ENCODE measurements at places on chromosomes 7 and 10. TPM values are rescaled to one million over a fixed set of nuclear protein-coding genes. Genes with fewer than 3 reads are reported as not detected.

- no peak for DNase-seq
These were observed 81.8 kb upstream of the CAV2 start for GRCh38 chr7:116417593-116418345.

DNA sequence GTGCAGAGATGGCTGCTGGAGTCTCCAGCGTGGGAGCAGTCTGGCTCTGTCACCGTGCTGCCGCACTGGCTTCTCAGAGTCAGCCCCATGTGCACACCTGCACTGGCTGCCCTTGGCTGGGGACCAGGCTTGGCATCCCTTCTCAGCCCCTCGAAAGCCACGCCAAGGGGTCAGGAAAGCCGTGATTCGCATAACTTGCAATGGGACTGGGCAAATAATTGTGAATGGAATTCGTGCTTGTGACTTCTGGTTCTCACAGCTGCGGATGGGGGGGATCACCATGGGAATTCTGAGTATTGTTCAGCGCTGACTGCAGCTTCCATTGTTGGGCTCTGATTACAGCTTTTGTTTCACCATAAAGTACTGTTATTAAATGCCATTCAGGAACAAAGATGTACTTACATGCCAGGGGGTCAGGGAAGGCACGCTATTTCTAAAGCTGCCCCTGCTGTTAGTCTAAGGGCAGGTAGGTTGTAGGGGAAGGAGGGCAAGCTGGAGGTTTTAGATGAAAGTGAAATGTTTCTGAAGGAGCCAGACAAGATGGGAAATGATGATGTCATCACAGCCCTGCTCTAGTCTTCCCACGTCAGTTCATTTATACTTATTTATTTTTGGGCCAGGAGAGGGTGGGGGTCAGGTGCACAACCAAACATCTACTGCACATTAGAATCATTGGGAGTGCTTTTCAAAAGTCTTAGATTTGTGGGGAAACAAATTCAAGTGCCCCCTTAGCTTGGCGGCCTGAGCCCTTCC lies 5.8 kb upstream of the PLEKHA1 start:
- no peak for DNase-seq

DNA sequence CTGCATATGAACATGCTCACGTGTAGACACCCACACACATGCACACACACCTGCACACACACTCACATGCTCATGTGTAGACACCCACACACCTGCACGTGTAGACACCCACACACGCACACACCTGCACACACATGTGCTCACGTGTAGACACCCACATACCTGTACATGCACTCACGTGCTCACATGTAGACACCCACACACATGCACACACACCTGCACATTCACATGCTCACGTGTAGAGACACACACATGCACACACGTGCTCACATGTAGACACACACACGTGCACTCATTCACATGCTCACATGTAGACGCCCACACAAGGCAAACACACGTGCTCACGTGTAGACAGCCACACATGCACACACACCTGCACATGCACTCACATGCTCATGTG lies 275.8 kb downstream of the PTPRN2 start:
- DNase-seq: no peak

DNA sequence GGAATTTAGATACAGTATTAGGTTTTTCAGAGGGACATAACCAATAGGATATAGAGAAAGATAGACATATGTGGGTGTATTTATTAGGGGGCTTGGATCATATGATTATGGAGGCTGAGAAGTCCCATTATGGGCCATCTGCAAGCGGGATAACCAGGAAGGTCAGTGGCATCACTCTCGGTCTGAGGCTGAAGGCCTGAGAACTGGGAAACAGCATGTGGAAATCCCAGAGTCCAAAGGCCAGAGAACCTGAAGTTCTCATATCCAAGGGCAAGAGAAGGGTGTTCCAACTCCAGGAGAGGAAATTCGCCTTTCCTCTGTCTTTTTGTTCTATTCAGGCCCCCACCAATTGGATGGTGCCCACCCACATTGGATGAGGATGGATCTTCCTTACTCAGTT lies 180.7 kb downstream of the POU6F2 start:
- no peak for DNase-seq

DNA sequence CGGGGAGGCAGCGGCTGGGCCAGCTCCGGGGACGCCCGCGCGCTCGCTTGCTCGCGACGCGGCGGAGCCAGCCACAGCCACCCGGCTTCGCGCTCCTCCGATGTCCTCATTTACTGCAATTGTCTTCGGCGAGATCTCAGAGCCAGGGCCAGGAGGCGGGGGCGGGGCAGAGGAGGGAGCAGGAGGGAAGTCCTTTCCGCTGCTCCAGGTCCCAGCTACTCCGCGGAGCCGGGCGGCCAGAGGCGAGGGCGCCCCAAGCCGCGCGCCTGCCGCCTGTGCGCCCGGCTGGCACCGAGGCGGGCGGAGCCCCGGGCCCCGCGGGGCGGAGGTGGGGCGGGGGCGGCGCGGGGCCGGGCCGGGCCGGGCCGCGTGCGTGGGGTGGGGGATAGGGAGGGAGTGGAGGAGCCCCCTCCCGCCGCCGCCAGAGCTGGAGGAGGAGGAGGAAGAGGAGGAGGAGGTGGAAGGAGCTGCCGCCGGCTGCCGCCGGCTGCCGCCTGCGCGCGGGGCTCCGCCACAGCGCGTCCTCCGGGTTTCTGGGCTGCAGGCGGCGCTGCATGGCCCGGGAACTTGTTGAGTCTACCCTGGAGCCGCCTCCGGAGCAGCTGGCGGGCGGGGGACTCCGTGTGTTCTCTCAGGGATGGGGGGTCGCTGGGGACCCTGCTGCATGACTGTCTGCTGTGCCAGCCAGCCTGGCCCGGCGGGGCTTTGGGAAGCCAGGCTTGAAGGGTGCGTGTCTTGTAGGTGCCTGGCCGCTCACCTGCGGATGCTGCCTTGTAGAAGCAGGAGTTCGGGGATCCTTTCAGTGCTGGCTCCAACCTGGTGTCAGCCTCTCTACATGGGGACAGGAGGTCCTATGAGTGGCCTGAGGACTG lies at the start of gene INSYN2A:
TSS of gene INSYN2A (minus strand) at position 310 of the 872 bp plus-strand sequence. CDS start 20,196 bp downstream, outside the sequence.
- DNase-seq: no peak

The RBP3 gene
- not detected for total RNA-seq

The ST7 gene
- 7.3 TPM for total RNA-seq

DNA sequence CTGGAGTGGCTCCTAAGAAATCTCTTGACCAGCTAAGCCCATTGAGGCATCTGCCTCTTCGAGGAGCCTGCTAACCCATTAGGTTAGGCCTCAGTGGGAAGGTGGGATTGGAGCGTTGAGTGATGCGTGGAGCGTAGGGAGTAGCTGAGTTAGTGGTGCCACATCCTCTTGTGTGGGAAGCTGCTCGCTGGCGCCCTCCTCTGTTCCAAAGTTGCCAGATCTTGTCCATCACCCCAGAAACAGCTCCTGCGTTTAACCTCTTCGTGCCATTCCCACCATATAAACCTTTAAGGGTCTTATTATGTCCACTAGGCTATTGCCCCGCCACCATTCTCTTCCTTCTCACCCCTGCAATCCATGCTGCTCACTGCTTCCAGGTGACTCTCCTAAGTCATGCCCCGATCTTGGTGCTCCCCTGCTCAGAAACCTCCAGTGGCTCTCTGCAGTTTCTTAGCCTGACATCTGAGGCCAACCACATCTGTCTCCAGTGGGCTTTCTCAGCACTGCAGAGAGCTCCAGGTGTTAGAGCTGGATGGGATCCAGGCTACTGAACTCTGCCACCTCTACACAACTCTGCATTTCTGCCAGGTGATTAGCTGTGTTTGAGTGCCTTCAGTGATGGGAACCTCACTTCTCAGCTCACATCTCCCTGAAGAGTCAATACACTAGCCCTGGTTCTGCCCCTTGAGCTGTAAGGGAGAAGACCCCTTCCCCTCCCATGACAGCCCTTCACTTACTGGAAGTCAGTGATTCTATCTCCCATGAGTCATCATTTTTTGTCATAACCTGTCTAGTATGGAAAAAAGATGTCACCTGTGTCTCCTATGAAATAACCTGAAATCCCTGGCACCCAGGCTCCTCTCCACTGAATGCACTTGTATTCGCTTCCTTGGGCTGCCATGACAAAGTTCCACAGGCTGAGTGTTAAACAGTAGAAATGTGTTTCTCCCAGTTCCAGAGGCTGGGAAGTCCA lies 65.0 kb upstream of the FGFR2 start:
- DNase-seq: peak; percentile 1

The TMEM236 gene
- 0.06 TPM for total RNA-seq

GRCh38 chr10:126147866-126148587 lies 240.2 kb downstream of the ADAM12 start:
- DNase-seq: no peak

The MYL10 gene
- total RNA-seq: not detected

DNA sequence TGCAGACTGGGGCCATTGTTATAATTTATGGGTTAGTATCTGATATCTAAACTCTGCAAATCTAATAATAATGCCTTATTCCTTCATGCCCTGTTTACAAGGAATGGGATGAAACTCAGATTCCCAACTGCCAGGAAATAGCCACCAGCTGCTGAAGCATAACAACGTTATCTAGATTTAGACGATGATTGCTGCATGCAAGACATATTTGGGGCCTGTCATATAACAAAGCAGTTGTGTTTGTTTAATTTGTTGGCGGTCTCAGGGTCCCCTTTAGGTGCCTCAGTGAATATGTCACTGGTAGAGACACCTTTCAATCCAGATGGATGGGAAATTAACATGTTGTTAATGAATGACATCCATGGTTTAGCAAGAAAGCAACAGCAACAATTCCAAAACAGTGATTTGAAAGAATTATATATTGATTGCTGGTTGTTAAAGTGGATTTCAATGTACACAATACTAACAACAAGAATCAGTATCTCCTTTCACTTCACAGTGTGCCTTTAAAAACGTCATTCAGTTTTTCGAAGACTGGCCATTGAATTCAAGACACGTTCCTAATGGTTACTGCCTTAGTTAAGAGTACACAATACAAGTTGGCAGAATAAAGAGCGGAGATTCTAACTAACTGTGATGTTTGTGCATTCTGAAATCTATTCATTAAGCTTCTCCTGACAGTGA lies 860.6 kb upstream of the CELF2 start:
- DNase-seq: no peak

The GPER1 gene
- total RNA-seq: 75.9 TPM

DNA sequence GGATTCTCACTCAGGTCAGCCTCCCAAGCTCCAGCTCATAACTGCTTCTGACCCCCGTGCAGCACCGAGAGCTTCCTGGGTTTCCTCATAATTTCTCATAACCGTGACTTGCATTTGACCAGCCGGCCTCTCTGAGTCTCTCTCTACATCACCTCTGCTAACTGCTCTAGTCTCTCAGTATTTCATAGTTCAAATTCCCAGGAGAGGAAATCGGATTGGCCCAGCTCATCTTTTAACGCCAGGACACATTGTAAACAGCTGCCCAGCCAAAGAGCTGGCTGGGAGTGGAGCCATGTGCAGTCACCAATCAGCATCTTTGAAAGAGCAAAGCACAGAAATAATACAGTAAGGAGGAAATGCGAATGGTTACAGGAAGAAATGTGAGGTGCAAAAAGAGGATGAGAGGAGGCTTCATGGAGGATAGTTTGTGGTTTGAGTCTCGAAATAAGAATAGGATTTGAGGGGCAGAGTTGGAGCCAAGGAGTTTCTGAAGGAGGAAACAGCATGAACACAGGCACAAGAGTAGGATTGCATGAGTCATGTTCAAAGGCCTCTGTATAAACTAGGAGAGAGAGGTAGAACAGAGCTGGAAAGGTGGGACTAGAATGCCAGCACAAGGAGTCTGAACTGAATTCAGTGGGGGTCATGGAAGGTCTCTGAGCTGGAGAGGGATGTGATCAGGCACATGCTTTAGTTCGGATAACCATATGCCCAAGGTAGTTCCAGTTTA lies 15.2 kb upstream of the LBX1 start:
- DNase-seq: no peak

The PNLIPRP1 gene
- not detected for total RNA-seq

GRCh38 chr7:132270517-132270916 lies 305.8 kb downstream of the PLXNA4 start:
- no peak for DNase-seq

- peak; percentile 19 for DNase-seq
These were observed 74.5 kb upstream of the VKORC1L1 start for GRCh38 chr7:65798111-65799075.

- DNase-seq: no peak
These were observed 61.2 kb upstream of the NPVF start for GRCh38 chr7:25289518-25289917.

The GHRHR gene
- total RNA-seq: not detected

DNA sequence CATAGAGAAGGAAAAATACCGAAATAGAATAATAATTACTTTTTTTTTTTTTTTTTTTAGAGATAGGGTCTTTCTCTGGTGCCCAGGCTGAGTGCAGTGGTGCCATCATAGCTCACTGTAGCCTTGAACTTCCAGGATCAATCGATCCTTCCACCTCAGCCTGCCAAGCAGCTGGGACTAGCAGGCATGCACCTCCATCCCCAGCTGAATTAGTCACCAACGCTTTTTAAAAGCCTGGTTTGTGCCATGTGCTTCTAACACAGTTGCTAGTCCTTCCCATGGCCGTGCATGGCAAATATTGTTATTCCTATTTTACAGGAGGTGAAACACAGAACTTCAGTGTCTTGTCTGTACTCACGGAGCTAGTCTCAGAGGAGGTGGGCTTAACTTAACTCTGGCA lies 23.2 kb downstream of the LYZL2 start:
- no peak for DNase-seq

- peak; percentile 25 for DNase-seq
These were observed 31.3 kb upstream of the DAGLB start for GRCh38 chr7:6479067-6479466.

DNA sequence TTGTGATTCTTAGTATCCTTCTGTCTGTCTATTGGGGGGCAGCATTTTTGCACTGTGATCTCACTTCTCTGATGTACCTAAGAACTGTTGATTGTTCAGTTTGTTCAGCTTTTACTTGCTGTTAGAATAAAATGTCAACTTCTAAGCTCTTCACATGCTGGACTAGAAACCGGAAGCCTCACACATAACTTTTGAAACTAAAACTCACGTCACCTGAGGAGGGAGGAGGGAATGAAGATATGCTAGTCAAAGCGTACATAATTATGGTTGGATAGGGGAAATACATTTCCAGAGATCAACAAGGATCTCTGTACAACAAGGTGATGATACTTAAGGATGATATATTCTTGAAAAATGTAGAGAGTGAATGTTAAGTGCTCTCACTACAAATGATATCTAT lies 609.7 kb downstream of the INHBA start:
- no peak for DNase-seq

The GRM3 gene
- not detected for total RNA-seq

DNA sequence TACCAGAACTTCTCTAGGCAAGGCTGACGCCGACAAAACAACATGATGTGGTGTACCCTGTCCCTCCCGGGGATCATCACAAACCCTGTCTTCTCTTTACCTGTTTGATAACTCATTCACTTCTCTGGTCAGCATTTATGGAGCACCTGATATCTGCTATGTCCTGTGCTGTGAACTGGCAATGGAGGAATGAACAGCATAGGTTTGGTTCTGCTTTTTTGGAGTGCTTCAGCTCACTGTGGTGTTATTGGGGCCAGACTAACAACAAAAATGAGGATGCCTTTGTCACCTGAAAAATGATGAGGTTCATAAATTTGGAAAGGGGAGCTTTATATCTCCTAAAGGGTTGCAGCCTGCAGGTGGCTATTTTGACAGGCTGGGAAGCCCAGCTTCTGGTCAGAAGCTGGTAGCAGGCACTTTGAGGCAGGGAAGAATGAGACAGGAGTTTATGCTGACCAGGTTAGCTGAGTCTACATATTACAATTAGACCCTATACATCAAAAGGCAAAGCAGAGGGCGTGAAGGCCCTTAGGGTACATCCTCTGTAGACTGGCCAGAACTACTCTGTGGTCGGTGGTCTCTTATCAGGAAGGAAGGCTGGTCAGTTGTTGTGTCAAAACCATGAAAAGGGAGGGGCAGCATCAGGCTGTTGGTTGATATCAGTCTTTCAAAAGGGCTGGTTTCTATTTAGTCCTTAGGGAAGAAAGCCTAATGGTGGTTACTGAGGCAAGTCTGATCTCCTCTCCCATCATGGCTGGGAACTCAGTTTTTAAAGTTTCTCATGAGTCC lies 42.3 kb downstream of the SH2D4B start:
- no peak for DNase-seq

All from OCI-LY7 (cell line).